CMK (cell line): ENCODE measurements at places on chromosomes 7 and 10.

DNA sequence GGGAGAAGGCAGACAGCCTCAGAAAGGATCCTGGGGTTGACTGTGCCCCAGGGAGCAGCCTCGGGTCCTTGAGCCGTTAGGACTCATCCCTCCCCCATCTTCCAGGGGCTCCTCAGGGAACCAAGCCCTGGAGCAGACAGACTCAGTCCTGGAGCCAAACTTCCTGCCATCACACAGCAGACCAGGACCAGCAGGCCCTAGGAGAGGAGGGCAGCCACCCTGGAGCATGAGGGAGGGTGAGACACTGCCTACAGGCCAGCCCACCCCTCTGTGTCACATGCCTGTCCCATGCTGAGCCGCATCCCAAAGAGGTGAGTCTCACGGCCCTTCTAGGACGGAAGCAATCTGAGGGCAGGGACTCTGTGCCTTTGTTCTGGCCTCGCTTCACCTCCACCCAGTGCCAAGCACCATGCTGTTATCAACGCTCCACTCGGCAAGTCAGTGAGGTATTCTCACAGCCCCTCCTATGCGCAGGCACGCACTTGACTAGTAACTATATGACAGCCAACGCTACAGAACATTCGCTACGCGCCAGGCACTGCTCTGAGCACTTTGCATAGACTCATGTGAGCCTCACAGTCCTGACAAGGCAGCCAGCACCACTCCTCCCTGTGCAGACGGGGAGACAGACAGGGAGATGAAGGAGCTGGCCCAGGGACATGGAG lies 19.1 kb downstream of the MAD1L1 start:
- no peak for DNase-seq

DNA sequence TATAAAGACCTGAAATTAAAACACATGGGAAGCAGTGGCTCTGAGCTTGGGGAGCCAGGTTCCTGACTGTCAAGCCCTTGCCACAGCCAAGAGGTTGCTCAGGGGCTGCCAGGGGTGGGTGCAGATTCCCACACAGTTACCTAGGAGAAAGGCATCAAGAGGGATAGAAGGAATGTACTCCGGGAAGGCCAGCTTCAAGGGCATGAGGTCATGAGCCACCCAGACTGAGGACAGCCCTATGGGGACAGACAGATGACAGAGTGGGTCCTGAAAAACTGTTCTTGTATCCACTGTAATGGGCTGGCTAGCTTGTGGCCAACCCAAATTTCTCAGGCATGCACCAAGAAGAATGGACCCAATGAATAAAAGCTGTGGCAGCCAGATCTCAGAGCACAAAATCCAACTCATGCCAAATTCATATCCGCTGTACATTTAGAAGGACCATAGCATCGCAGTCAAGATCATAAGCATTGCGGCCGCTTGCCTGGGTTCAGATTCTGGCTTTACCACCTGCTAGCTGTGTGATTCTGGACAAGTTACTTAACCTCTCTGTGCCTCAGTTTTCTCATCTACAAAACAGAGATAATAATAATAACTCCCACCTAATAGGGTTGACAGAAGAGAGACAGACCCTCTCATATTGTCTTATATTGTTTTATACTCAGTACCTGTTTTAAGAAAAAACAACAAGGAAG lies 44.9 kb upstream of the KCNMA1 start:
- no peak for DNase-seq

DNA sequence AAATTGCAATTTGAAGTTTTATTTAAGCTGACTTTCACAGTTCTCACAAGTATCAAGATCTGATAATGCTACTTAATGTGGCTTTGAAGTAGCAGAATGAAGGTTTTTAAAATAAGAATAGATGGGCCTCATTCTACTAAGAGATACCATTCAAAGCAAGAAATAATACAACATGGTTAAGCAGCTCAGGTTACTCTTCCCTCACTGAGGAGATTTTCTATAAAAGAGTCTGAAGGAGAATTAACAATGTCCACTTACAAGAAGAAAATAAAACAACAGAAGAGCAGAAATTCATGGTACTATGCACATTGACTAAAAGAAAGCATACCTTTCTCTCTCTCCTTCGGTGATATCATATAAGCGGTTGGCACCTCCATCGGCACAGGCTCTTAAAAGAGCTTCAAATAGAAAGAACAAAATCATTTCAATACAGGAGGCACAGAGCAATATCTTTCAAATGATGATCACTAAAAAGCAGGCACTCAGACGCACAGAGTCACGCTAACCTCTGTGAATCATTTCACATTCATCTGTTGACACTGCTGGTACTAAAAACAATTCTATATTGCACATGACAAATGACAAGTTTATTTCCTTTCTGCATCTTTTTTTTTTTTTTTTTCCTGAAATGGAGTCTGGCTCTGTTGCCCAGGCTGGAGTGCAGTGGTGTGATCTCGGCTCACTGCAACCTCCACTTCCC lies 153.1 kb downstream of the TPK1 start:
- no peak for DNase-seq

- DNase-seq: peak; percentile 31
Observed at GRCh38 chr7:101058355-101058754, 26.9 kb upstream of the TRIM56 start.

DNA sequence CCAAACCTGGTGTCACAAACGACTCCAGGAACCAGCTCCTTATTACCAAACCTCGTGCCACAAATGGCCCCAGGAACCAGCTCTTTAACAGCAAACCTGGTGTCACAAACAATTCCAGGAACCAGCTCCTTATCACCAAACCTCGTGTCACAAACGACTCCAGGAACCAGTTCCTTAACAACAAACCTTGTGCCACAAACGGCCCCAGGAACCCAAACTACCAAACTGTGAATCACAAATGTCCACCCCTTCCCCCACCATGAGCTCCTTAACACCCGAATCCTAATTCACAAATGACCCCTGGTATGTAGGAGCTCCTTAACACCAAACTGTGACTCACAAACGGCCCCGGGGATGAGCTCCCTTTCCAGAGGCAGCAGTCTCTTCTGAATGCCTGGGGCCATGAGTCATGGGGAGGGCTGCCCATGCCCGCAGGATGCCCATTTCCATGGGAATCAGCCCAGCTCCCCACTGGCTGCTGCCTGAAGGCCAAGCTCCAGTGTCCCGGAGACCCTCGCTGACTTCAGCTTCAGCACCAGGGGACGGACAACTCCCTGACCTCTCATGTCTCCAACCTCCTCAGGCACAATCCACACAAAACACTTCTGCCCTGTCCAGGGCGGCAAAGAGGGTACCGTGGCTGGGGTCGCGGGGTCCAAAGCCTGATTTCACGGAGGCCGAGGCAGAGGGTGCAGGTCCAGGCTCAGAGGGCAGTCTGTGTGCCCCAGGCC lies 213.1 kb downstream of the ELFN1 start:
- peak; percentile 17 for DNase-seq

- DNase-seq: no peak
Observed at GRCh38 chr10:23344241-23344841, at the start of gene C10orf67. Gene C10orf67, minus strand, starts transcription at chr10:23344797. Its CDS starts 23 bp downstream, at chr10:23344774.

DNA sequence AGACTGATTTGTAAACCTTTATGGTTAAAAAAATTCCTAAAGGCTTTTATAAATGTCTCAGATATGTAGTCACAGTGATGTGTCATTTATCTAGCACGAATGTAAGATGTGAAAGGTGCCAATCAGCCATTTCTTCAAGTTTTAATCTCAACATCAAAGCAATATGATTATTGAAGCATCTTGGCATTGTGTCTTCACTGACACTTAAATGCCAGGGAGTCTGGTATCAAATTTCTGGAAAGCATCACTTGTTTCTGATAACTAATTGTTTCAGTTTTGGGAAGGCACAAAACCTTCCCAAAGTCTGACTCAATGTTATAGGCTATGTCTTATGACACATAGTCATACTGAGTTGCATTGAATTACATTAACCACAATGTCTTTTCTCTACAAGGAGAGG lies 492.0 kb upstream of the CNTNAP2 start:
- no peak for DNase-seq

- no peak for DNase-seq
Observed at GRCh38 chr10:13440185-13441061, 88.4 kb downstream of the BEND7 start.
